ENCODE measurements at places on chromosomes 1 and 21.

- DNase-seq, result no peak
Observed at GRCh38 chr1:192170196-192170984, 12.1 kb downstream of the RGS18 start.

- DNase-seq, result peak; percentile 27
Observed at GRCh38 chr1:113046569-113046968, 26.4 kb upstream of the LRIG2 start.

GRCh38 chr1:7993593-7994479 is 32.3 kb downstream of the ERRFI1 start:
- DNase-seq, result no peak

DNA sequence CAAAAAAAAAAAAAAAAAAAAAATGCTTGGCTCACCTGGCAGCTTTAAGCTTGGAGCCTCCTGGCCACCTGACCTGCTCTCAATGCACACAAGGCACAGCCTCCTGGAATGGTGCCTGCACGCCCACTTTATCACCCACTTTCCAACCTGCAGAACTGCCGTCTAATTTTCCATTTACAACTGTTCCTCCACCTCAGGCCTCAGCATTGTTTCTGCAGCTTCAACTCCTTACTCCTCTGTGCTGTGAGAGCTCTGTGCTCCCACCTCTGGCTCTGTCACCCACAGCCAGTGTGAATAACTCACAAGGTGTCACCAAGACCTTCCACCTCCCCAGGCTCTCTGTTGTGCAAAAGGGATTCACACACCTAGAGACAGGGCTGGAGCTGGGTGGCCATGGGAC is 38.7 kb upstream of the GPR157 start:
- DNase-seq, result no peak
